ENCODE measurements at places on chromosomes 12 and 14. TPM values are rescaled to one million over a fixed set of nuclear protein-coding genes. Genes with fewer than 3 reads are reported as not detected.

The RGS6 gene
- polyA plus RNA-seq: 0.27 TPM

The TRPV4 gene
- 3.9 TPM for polyA plus RNA-seq

The FOXG1 gene
- polyA plus RNA-seq: not detected

The TPH2 gene
- not detected for polyA plus RNA-seq

The RIMBP2 gene
- 14.9 TPM for polyA plus RNA-seq

The BCDIN3D gene
- 2.5 TPM for polyA plus RNA-seq

The PTPRR gene
- 0.23 TPM for polyA plus RNA-seq

The TMEM233 gene
- 0.08 TPM for polyA plus RNA-seq

The FAR2 gene
- polyA plus RNA-seq: 0.92 TPM

The TDRD9 gene
- 2.9 TPM for polyA plus RNA-seq

The P2RX2 gene
- polyA plus RNA-seq: 12.0 TPM

The HHIPL1 gene
- polyA plus RNA-seq: 0.09 TPM

DNA sequence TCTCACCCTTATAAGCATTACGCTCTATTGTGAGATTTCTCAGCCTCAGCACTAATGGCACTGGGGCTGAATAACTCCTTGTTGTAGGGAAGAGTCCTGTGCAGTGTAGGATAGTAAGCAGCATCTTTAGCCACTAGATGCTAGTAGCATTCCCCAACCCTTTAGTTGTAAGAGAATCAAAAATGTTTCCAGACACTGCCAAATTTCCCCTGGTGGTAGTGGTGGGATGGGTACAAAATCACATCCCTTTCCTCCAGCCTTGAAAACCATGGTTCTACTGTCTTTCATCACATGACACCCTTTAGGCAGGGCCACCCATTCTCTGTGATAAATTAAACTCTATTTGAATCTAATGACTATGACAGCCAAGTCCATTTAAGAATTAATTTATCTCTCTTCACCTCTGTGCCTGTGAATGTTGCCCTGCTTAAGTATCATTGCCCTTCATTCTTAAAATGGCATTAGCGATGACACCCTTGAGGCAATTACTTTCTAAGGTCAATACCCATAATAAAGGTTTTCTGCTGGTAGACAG lies 199.4 kb downstream of the ANO4 start:
- no peak for DNase-seq

DNA sequence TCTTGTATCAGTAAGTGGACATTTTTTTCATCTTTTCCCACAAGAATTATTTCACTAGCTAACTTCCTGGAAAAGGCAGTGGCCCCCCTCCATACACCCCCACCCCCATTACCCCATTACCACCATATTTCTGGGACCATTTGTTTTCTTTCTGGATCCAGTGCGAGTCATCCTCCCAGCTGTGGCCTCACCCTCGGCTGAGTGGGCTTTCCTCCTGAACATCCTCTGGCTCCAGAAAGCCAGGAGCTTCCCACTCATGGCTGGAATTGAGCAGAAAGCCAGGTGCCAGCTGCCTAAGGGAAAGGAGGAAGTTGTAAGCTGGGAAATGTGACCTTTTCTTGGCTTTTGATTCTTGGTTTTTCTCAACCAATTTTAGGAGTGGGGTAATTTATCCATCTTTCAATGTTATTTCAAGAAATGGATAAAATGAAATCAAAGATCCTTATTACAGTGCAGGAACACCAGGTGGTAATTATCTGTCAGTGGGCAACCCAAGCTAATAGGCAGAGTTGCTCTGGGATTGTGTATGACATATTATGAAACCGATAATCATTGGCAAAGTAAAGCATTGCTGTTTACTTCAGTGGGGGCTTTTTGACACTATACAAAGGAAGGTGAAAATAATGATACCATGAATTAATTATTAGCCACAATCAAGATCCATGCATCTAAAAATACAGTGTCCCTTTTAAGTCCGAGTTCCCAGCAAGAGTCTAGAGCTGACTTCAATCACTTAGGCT lies 124.6 kb downstream of the KICS2 start:
- no peak for DNase-seq

- DNase-seq: peak; percentile 64
Measured at GRCh38 chr14:100203962-100204834, 34.7 kb upstream of the YY1 start.

- DNase-seq: no peak
Measured at GRCh38 chr14:85333313-85333712, 196.6 kb upstream of the FLRT2 start.

- DNase-seq: no peak
Measured at GRCh38 chr12:3233797-3234196, 156.6 kb downstream of the TSPAN9 start.

- DNase-seq: no peak
Measured at GRCh38 chr14:50974118-50974517, 29.8 kb upstream of the PYGL start.

DNA sequence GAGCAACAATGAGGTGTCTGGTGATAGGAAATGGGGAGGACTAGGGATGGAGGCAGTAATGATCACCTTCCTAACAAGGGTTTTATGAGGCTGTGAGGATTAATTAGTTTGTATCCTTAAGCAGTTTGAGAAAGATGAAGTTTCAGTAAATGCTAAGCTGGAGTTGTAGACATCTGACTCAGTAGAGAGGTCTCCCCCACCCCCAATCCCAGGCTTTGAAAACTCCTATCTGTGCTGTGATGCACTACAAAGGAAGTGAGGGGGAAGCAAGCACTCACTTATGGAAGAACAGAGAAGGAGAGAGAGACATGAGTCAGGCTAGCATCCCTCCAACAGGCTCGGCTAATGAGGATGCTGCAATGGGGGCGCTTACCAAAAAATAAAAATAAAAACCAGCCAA lies 5.5 kb upstream of the BCL11B start:
- no peak for DNase-seq

DNA sequence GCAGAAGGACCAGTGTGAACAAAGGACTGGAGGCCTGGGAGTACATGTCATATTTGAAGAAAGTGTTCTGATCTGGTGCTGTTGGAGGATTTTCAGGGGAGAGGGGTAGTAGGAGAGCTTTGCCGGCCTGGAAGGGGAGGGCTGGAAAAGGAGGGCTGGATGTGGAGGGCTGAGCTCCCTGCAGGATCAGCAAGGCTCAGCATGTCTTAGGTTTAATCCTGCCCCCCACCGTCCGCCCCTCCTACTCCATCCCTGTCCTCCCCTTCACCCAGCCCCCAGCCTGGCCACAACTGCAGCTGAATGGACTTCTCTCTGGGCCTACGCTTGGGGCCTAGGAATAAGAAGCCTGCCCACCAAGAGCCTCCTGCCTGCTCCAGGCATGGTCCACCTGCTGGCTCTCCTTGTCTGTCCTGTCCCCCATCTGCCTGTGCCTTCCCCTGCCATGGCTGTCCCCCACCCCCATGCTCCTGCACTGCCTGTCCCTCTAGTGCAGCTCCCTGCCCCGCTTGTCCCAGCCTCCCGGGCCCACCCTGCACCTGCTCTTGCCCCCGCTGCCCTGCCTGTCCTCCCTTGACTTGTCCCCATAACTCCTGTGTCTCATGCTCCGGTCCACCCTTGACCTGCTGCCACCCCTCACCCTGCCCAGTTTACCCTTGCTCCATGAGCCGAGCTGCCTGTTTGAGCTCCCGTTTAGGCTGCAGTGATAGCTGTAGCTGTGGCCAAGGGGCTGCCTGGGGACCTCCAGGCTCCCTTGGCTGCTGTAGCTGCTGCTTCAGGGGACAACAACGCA lies 9.8 kb upstream of the RARG start:
- DNase-seq: no peak

GRCh38 chr14:103522649-103523574 lies at the start of gene CKB:
CKB (minus strand) TSS chr14:103522830; CDS start chr14:103522493, 337 bp downstream.
- no peak for DNase-seq

GRCh38 chr14:28577711-28578131 lies 188.9 kb upstream of the FOXG1 start:
- no peak for DNase-seq

DNA sequence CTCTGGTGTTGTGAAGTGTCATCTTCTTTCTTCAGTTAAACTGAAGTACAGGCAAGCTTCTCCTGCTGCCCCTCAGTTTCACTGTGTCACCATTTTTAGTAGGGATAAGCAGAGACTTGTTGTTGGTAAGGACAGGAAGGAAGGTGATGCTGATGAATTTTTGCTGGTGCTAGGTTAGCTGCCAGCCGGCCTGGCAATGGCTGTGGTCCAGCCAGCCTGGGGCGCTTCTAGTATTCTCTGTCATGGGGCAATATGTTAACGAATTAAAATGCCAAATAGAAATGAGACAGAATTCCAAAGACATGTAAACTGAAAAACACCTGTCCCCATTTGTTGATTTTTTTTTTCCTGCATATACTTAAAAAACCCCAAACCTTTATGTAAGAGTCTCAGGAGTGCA lies 602.9 kb downstream of the DIO2 start:
- no peak for DNase-seq

GRCh38 chr12:58310368-58310767 lies 369.0 kb downstream of the ATP23 start:
- DNase-seq: no peak

DNA sequence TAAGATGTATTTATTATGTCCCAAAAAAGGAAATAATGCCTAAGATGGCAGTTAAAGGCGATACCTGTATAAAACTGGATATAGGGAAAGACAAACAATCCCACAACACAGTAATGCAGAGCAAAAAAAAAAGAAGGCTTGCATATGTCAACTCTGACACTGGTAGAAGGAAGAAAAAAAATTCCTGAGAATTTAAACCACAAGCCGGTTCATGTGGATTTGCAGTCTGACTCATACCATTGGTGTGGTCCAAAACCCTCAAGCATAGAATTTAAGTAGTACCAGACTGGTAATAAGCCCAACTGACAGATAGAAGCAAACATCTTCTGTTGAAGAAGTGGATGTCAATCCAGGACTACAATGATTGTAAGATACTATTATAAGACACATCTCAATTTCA lies 7.2 kb downstream of the DNAI7 start:
- no peak for DNase-seq

DNA sequence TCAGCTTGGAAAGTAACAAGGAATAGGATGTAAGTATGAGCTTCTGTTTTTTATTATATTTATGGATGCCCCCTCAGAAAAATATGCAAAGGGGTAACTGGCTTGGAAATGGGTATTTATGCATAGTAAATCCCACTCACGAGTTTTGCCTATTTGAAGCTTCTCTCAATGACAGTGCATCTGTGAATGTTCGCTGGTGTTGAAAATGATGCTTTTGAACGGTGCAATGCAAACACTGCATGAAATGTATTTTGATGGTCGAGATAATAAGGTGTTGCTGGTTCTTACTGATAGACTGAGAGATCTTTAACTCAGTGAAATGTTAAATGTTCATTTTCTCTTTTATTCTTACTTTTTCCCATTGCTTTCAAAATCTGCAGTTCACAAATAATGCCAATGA lies 36.0 kb upstream of the PSEN1 start:
- DNase-seq: no peak

GRCh38 chr14:72521045-72521444 lies 372.9 kb downstream of the DPF3 start:
- no peak for DNase-seq

GRCh38 chr14:95523815-95524448 lies 7.5 kb upstream of the SYNE3 start:
- peak; percentile 37 for DNase-seq

GRCh38 chr14:95409477-95410272 lies 90.0 kb upstream of the CLMN start:
- DNase-seq: no peak

- DNase-seq: no peak
Measured at GRCh38 chr12:89873745-89874144, 165.1 kb upstream of the ATP2B1 start.

DNA sequence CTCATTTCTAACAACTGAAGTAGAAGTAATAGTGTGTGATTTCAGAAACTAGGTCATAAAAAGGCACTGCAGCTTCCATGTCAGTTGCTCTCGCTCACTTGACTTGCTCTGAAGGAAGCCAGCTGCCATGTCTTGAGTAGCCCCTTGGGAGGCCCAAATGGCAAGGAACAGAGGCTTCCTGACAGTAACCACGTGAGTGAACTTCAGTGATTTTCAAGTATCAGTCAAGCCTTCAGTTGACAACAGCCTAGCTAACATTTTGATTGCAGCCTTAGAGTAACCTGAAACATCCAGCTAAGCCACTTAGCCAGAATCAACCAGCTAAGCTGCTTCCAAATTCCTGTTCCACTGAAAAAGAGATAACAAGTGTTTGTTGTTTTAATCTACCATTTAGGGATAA lies 26.7 kb downstream of the TOGARAM1 start:
- no peak for DNase-seq

- no peak for DNase-seq
Measured at GRCh38 chr12:124013073-124013472, 40.1 kb downstream of the ZNF664 start.

GRCh38 chr14:35414365-35414764 lies 9.8 kb upstream of the NFKBIA start:
- DNase-seq: no peak

DNA sequence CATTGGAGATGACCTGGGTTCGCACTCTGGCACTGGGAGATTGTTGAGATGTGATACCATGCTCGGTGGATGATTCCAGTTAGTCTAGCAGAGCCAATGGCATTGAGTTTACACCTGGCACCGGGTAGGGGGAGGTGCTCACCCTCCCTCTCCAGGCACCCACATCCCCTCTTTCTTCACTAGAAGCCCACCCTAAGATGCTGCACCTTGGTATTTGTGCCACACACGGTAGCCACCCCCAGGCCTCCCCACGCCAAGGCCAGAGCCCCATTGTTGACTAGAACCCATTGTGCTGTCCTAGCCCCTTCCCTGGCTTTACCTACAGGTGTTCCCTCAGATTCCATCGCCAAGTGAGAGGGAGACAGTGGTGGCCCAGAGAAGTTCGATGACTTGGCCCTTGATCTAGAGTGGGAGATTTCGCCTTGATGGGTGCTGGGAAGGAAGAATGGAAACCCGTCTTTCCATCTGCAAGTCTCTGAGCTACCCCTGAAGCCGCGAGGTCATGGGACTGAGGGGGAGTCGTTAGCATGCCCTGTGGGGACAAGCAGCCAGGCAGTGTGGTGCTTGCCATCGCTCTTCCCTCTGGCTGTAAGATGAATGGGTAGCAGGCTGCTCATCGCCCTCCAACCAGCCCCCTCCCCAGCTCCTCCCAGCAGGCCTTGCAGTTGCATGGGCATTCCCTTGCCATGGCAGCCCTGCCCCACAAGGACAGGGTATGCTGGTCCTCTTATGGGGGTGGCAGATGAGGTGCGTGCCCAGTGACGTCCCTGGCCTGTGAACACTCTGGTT lies 8.7 kb downstream of the CCND2 start:
- DNase-seq: no peak

- DNase-seq: no peak
Measured at GRCh38 chr12:3272958-3273357, 195.8 kb downstream of the TSPAN9 start.

DNA sequence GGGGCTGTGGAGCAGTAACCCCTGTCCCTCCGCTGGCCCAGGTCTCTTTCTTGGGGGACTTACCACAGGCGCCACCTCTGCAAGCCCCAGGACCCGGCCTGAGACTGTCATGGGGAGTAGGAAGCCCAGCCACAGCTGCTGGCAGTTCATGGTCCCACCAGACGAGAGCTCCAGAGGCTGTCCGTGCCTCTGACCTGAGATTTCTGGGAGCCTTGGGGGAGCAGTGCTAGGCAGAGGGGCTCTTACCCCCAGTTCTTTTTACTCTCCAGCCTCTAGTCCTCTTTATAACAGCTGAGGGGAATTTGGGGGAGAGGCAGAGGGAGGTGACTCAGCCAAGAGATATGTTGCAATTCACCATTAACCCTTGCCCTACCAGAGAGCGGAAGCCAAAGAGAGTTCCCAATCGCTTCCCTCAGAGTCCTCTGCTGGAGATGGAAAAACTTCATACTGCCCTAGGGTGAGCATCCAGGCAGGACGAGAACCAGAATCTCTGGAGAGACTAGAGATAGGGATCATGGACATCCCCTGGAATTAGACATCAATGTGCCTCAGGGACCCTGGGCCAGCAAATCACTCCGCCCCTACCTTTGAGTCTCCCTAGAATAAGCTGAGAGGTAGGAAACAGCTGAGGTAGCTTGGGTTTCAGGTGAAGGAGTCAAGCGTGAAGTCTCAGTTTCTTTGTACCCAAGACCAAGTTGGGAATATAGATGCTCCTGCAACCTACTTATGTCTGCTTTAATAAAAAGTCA lies at the start of gene MMP19:
MMP19 (minus strand) TSS at position 256 of the 749 bp plus-strand sequence; CDS start at position 150, 106 bp downstream.
- DNase-seq: no peak
